NCI-H187 treated with DMSO at 0.1 percent for 48 hours (cell line): ENCODE measurements at places on chromosomes 1 and 21.

GRCh38 chr1:56448529-56449300 is 130.6 kb downstream of the PLPP3 start:
- no peak for DNase-seq

GRCh38 chr1:53296117-53296749 is 31.6 kb downstream of the LRP8 start:
- DNase-seq = no peak

GRCh38 chr1:25135909-25136308 is 96.4 kb downstream of the SYF2 start:
- no peak for DNase-seq

- no peak for DNase-seq
These were observed 22.4 kb downstream of the PEX14 start for GRCh38 chr1:10497109-10497508.

GRCh38 chr21:34606621-34607020 is 8.3 kb downstream of the RCAN1 start:
- no peak for DNase-seq

GRCh38 chr1:230747890-230748800 is 957 bp downstream of the CAPN9 start:
- DNase-seq = no peak

GRCh38 chr1:117367046-117368025 is at the start of gene MAN1A2:
Gene MAN1A2, plus strand, starts transcription at chr1:117367449. Its CDS starts 735 bp downstream, at chr1:117368184.
- DNase-seq = no peak

- no peak for DNase-seq
These were observed 278.8 kb downstream of the ASTN1 start for GRCh38 chr1:176885751-176886150.

DNA sequence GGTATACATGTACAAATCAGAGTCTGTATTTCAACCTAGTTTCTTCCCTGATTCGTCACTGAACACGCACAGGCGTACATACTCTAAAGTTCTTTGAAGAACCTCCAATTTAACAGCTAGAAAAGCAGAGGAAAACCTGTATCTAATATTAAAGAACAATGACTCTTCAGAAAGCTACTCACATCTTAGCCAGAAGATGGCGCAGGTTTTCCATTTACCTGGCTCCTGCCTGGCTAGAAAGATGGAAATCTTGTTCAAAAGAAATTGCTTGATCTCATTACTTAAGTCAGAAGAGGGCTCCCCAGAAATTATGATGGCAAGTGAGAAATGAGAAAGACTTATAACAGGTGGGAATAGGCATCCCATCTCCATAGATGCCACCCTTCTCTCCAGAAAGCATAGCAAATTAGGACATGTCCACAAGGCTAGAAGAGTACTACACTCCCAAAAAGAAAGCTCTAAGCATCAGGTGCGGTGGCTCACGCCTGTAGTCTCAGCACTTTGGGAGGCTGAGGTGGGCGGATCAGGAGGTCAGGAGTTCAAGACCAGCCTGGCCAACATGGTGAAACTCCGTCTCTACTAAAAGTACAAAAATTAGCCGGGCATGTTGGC is 19.0 kb upstream of the L1TD1 start:
- no peak for DNase-seq

DNA sequence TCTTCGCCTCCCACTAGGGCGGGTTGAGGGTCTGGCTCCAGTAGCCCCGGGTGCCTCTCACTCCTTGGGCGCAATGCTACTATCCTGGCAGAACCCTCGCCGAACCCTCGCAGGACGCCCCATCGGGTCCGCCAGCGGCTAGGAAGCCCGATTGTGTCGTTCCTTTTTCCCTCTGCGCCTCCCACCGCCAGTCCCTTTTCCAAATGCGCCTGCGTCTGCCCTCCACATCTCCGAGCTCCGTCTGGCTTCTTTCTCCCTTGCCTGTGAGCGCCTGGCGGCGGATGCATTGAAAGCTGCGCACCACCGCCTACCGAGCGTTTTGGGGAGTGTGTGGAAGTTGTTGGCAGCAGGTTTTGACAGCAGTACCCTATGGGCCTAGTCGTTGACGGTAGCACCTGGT is 1.0 kb upstream of the DIRAS3 start:
- no peak for DNase-seq

GRCh38 chr21:30463713-30464112 is 16.5 kb downstream of the KRTAP19-1 start:
- DNase-seq = no peak

- DNase-seq = no peak
These were observed 14.5 kb downstream of the NPHP4 start for GRCh38 chr1:5977494-5978444.

- DNase-seq = no peak
These were observed 16.0 kb upstream of the OVAAL start for GRCh38 chr1:180542838-180543145.

DNA sequence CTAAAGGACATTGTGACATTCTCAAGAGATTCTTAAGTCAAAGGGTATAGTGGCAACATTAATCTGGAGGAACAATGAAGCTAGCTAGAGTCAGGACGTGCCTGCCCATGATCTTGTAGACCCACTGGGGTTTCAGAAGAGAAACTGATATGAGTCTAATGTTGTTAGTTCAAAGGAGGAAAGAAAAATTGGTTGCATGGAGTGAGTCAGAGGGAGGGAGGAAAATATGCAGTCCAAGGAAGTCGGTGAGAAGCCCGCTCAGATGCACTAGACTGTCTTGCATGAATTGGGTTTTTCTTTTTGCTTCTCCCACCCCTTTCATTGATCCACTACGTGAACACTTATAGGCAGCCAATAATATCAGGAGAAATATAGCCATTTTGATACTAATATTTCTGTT is 53.8 kb upstream of the SYT14 start:
- no peak for DNase-seq

GRCh38 chr1:6348511-6349191 is 44.9 kb downstream of the ACOT7 start:
- DNase-seq = no peak

GRCh38 chr1:178278916-178279686 is 185.2 kb downstream of the RASAL2 start:
- DNase-seq = no peak

- DNase-seq = no peak
These were observed 42.4 kb downstream of the SKI start for GRCh38 chr1:2270260-2271100.

DNA sequence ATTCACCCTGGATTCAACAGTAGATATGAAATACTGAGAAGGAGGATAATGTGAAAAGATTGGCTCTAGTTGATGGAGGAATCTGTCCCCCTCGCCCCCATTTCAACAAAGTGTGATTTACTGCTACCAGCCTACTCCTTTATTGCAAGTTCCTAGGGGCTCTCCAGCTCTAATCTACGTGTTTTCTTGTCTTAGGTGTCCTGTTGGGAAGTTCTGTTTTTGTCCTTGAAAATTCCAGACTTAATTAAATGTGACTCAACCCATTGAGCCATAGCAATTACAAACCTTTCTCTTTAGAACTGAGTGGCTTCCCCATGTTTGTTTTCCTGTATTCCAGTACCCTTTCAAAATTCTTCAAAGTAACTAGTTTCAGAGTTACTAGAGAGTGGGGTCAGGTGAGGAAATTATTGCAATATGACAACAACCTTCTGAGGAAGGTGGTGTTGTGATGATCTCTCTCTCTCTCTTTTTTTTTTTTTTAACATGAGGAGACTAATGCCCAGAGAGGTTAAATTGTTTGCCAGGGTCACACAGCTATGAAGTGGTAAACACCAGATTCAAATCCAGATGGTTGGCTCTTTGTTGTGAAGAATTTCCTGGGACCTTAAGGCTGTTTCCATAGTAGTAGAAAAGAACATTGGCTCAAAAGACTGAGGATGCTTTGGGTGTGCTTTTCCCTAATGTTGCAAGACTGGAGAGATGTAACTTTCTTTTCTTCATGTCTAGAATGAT is 3.5 kb downstream of the RGL1 start:
- DNase-seq = no peak

DNA sequence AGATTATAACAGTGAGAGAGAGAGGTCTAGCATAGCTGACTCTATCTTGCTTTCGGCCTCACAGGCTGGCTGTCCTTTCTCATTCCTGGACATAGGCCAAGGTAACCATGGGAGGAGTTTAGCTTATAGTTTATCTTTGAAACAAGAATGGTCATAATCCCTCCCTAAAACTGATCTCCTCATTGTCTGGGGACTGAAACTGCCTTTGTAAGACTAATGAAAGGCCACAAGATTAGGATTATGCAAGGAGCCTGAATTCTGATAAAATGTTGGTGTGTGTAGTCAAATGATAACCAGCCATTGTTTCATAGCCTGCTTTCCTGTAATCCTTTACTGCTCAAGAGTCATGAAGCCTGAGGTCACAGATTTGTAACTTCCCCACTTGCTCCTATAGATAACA is 131.9 kb upstream of the LYPLAL1 start:
- no peak for DNase-seq

GRCh38 chr1:16129921-16130543 is 25.8 kb downstream of the EPHA2 start:
- DNase-seq = no peak
